ENCODE measurements at places on chromosomes 1 and 21.
A peak's percentile ranks its signal among the peaks of the same experiment; 100 is the strongest.

- DNase-seq, result peak; percentile 52
Observed at GRCh38 chr1:233328142-233328921, 808 bp downstream of the MAP3K21 start.

DNA sequence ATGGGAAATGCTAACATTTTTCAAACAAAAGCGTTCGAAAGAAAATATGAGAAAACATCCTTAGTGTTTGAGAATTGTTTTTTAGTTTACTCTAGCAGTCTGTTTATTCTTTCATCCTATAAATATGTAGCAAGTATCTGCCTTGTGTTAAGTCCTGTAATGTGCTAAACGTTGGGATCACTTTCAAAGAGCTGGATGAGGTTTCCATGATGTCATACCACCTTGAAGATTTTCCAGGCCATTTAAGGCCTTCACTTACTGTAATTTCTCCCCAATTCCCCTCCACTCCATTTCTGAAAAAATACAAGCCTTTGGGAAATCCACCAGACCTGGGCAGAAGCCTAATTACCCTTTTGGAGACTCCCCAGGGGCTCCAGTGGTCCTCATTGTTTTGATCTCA lies 24.2 kb upstream of the CTBS start:
- DNase-seq, result no peak

DNA sequence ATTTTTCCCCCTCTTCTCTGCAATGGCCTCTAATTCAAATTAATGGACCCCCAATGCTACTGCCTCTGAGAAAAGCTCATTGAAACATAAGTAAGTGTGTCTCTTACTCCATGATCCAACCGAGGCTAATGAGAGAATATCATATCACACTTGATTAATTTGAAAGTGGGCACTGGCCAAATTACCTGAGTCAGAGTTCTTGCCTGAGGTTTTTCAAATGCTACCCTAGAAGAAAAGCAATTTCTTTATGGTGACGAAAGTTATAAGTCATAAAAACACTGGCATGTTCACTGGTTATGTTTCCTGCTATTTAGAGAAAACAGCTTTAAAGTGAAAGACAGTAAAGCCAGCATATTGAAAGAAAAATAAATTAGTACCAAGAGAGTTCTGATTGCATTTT lies 368.8 kb upstream of the TMPRSS15 start:
- no peak for DNase-seq

- peak; percentile 90 for DNase-seq
Observed at GRCh38 chr1:159854116-159854692, 8.3 kb downstream of the VSIG8 start.

DNA sequence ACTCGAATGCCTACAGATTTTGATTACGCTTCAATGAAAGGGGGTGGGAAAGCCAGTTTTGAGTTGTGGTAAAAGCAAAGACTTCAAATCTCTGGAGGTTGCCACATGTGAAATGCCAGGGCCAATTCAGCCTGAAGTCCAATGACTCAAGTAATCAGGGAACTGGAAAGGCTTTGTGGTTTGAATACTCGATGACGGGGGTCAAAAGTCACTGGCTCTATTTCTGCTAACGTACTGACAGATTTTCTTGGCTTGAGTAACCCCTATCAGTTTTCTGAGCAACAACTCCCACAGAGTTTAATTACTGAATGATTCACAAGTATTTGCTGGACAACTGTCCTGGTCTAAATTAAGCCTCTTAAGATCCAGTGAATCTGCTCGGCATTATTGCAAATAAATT lies 152.2 kb downstream of the SIPA1L2 start:
- DNase-seq, result no peak

DNA sequence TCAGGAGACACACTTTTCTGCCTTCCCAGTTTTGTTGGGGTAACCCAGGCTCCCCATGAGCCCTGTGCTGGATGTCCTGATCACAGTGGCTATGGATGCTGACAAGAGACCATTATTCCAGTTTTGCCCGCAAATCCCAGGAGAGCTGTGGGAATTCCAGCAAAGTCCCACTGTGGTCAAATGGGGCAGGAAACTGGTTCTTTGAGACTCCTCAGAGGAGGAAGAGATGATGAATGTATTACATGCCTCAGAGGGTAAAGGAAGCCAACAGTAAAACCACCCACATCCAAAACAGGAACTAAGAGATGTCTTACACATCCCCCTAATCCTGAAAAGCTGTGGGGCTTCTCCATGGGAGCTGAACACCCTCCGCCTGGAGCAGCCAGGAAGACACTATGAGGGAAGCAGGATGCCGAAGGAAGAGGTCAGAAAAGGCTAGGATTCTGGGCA lies 12.8 kb upstream of the MPZL1 start:
- no peak for DNase-seq

- peak; percentile 26 for DNase-seq
Observed at GRCh38 chr21:41242238-41242829, 74.3 kb upstream of the FAM3B start.

GRCh38 chr1:37034121-37035013 lies at the start of gene GRIK3:
Gene GRIK3 (minus strand): TSS chr1:37034515. CDS start chr1:37034108, 407 bp downstream.
- DNase-seq, result no peak

GRCh38 chr1:65176591-65176990 lies 28.6 kb downstream of the AK4 start:
- DNase-seq, result no peak

DNA sequence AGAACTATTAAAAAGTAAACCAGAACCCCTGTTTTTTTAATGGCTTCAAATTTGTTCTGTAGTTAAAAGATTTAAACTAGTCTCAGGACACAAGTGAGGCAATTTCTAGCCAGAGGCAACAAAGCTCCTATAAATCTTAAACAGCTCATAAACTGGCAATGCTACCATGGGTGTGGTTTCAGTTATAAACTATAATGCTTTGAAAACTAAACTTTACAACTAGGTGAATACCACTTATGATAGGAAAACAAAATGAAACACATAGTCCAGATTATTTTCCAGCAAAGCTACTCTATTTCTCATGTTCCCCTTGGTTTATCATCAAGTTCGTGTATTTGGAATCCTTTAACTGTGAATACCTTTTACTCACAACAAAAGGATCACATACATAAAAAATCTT lies 282.5 kb downstream of the VAV3 start:
- peak; percentile 36 for DNase-seq

DNA sequence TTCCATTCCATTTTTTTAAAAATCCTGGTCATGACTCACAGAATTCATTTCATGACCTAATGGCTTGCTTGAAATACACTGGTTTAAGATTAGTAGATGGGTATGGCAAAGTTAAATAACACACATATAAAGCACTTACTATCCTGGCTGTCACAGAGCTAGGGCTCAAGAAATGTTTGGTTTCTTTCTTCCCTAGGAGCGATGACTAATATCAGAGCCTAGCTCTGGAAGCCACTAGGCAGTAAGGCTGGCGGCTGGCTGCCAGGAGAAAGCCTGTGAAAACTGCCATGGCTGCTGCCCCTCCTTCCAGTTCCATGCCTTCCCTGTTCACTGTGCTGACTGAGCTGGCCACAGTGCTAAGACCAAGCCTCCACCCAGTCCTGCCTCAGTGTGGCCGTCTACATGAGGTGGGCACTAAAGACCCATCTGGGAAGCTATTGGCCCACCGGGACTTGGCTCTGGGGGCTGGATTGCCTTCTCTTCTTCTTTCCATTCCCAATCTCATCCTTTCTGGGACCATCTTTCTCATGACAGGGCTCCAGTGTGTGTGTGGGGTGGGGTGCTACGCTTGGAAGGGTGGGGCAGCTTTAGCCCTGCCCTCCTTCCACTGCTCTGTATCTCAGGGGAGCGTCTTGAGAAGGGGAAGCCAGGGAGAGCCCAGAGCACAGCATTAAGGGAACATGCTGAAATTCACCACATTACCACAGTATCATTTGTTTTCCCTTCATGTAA lies 10.8 kb upstream of the ASCL5 start:
- DNase-seq, result peak; percentile 34

- no peak for DNase-seq
Observed at GRCh38 chr1:10717296-10718082, 79.0 kb downstream of the CASZ1 start.

DNA sequence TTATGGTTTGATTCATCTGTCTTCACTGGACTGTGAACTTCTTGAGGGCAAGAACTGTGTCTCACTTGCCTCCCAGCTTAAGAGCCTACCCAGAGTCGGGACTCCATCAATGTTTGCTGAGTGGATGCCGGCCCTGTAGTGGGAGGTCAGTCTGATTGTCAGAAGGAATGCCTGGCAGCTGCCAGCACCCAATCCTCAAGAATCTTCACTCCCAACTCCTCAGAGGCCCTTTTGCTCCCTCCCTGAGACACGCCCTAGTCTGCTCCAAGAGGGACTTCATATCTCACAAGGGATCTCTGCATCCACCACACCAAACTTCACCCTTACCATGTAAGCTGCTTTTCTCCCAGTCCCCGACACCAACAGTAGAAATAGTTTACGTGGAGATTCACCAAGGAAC lies 15.2 kb upstream of the KDM4A start:
- no peak for DNase-seq

DNA sequence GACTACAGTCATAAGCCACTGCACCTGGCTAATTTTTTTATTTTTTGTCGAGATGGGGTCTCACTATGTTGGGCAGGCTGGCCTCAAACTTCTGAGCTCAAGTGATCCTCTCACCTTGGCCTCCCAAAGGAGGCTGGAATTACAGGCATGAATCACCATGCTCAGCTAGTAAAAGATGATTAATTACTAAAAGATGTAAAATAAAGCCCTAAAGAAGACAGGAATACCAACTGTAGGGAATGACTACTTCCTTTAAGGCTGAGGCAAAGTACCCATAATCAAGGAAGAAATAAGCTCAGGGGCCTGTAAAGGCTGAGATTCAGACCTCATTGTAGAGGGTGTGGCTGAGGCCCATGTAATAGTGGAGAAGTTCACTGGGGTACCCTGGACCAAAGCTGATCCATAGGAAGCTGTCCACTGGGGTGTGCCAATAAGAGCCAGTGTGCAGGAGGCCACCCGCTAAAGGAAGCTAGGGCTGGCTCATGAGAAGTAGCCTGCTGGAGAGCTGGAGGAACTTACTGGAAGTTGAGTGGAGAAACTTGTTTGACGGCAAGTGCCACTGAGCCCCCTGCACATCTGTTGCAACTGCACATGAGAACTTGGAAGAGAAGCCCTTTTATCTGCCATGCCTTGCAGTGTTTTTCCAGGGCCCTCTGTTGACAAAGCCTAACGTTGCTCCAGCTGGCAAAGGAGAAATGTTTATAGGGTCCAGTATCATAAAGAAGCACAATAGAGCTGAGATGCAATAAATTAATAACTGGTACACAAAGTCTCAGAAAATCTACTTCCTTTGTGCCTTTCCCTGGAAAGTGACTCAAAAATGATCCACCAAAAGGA lies 17.8 kb upstream of the SERTAD4 start:
- DNase-seq, result no peak

DNA sequence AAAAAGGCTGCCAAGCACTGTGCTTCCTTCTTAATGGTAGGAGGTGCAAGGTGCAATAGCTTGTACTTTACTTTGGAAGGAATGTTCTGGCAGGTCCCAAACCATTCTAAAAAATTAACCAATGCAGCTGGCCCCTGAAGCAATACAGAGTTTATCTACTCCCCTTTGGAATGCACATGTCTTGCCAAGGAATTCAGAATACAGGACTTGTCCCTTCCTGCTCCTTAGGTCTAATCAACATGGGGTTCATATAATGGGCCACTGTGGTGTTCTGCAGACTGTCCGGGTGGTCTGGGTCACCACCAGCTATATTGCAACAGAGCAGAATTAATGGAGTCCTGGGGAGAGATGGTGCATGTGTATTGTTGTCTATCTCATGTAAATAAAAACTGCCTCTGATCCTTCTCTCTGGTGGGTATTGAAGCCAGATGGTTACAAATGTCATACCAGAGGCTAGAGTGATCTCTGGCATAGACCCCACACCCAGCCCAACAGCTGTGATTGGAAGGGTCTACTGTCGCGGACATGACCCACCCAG lies 112.8 kb downstream of the RIPK4 start:
- DNase-seq, result no peak

- no peak for DNase-seq
Observed at GRCh38 chr1:203321273-203322052, 16.1 kb downstream of the BTG2 start.

- no peak for DNase-seq
Observed at GRCh38 chr1:156958247-156958714, 37.8 kb downstream of the LRRC71 start.

- no peak for DNase-seq
Observed at GRCh38 chr1:205058853-205059252, 15.8 kb downstream of the CNTN2 start.

- no peak for DNase-seq
Observed at GRCh38 chr1:1242461-1243265, 3.9 kb downstream of the C1QTNF12 start.

- no peak for DNase-seq
Observed at GRCh38 chr1:48405400-48405799, 66.6 kb downstream of the SPATA6 start.

DNA sequence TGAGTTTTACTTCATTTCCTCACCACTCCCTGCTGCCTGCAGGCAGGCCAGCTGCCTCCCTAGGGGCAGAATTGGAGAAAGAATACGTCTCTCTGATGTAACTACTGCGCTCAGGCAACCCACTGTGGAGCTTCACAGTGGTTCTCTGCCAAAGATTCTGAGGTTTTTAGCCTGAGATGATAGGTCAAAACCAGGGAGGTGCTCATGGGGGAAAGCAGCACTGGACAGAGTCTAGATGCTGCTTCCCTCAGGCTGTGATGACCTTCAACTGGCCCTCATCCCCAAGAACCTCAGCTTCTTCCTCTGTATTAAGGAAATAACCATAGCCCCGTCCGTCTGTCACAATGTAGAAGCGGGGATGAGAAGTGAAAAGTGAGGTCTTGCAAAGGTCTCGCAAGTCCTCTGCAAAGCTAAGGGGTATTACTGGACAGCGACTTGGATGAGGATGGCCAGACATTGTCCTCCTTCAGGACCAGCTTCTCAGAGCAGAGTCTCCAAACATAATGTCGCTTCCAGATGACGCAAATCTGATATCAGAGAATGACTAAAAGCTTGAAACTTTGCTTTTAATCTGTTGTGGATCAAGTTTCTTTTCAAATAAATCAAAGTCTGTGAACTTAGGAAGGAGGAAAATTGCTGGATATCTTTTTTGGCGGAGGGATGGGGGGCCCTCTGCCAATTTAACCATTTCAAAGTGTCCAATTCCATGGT lies 65.9 kb upstream of the ATP5PO start:
- no peak for DNase-seq

DNA sequence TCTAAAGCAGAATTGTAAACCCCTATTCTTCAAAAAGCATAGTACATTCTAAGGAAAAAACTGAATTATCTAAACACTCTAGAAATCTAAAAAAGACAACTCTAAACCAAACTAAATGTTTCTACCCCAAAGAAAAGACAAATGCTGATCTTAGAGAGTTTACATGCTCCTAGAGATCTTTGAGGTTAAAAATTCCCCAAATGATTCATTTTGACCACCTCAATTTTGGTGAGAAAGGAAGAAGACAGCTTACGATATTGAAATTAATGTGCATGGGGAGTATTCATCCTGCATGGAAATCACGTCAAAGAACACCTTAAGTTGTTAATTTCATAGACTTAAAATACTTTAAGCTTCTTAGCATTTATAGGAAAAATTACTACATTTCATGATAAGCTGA lies 377.8 kb upstream of the RUNX1 start:
- no peak for DNase-seq

- DNase-seq, result peak; percentile 38
Observed at GRCh38 chr1:200409203-200409760, 554 bp downstream of the ZNF281 start.

- peak; percentile 53 for DNase-seq
Observed at GRCh38 chr1:26280333-26281042, 602 bp downstream of the SH3BGRL3 start.

GRCh38 chr1:10679496-10680220 lies 116.8 kb downstream of the CASZ1 start:
- DNase-seq, result peak; percentile 69

GRCh38 chr1:166675213-166675612 lies 164.1 kb upstream of the POGK start:
- no peak for DNase-seq

All from colonic mucosa (tissue), 4 donors.